ENCODE measurements at places on chromosomes 3 and 15. TPM values are rescaled to one million over a fixed set of nuclear protein-coding genes. Genes with fewer than 3 reads are reported as not detected.

DNA sequence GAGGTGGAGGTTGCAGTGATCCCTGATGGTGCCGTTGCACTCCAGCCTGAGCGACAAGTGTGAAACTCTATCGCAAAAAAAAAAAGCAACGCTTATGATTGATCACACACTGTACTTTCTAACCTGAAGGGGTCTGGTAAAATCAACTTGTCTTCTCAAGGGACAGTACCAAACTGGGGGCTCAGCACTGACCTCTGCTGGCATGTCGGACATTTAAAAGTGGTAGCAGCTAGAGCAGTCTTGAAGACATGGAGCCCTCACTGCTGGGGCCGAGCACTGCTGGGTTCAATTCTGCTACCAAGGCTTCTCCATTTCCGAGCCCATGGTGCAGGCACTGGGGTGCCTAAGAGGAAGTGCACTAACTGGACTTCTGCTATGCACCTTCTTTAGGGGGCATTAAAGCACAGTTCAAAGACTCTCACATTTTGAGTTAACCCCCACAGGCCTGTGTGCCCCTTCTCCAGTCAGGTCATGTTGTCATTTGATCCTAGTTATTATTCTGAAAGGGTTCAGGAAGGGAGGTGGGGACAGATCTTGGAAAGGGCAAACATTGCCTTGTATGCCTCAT, 26.4 kb upstream of the LAMP3 start:
- no peak for DNase-seq

GRCh38 chr3:71208211-71209095, 375.1 kb downstream of the FOXP1 start:
- peak; percentile 25 for DNase-seq

GRCh38 chr15:56286213-56286612, 42.5 kb upstream of the RFX7 start:
- no peak for DNase-seq

DNA sequence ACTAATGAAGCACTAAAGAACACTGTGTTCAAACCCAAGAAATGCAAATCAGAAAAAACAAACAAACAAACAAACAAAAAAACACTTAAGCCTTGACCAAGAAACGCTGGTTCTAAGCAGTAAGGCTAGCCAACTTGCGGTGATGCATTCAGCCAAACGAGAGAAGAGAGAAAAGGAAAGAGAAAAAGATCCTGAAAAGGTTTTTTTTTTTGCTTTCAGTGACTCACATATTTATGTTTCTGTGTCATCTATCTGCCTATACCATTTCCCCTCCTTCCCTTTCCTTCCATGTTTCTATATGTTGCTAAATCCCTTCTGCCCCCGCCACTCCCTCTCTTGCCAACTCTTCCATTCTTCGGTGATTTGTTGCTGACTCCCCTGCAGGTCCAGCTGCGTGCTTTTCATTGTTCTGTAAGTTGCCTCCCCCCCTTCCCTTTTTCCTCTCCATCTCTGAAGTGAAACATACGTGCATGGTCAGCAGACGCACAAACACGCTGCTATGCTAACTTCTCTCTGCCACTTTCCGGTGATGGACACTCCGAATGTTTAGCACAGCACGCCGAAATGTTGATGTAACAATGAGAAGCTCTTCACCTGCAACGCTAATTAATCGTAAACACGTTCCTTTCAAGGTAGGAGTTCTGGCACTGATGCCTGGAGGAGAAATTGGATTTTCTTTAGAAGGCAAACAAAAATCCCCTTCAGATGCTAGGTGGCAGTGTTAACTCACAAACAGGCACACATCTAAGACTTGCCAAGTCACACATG, 154.4 kb downstream of the TUSC7 start:
- peak; percentile 57 for DNase-seq

- peak; percentile 57 for DNase-seq
Measured at GRCh38 chr15:75112278-75112847, 89.0 kb downstream of the PPCDC start.

DNA sequence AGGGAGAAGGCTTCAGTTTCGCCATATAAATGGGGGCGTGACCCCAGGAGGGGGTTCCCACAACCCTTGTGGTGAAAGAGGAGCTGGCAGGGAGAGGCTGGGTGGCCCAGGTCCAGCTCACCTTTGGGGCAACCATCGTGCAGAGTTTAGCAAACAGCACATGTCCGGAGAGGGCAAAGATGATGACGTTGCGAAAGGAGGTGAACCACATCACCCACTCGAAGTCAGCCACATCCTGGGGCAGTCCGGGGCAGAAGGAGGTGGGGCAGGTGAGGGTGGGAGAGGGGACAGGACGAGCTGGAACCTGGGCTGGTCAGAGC, 3.7 kb downstream of the HHATL start:
- DNase-seq = no peak

- DNase-seq = no peak
Measured at GRCh38 chr15:101425787-101426365, 63.6 kb downstream of the PCSK6 start.

GRCh38 chr3:72739531-72740466, 108.4 kb downstream of the SHQ1 start:
- DNase-seq = no peak

DNA sequence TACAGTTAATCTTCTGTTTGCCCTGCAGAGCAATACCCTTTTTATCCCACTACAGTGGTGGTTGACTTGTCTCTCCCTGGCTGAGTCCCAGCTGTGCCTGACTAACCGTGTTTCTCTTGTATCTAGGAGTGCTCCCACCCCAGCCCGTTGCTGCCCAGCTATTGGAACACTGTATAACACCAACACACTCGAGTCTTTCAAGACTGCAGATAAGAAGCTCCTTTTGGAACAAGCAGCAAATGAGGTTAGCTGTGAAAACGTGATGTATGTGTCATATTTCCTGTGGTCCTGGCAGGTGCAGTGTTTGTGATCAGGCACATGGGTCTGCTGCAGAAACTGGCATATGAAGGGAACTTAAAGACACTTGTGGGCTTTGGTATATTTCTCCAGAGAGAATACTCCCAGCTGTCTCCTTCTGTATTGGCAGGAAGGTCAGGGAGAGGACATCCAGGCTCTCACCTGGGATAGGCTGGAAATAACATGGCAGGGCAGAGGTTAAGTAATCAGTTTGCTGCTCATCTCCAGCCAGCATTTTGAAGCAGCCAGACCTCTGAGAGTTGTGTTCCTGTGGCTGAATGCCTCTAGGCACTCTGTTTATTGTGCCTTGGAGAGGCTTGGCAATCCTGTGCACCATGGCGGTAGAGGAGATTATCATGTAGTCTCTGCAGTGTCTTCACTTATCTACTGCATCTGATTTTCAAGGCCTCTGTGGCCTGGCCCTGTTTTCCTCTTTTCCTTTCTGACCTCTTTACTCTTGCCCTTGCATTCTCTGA, 34.8 kb downstream of the ATG7 start:
- DNase-seq = peak; percentile 55

Gene CHL1
- 0.63 TPM for total RNA-seq

Gene ISLR
- total RNA-seq = 163 TPM

Gene CCDC54
- not detected for total RNA-seq

Gene MASP1
- 19.2 TPM for total RNA-seq

Gene GADL1
- total RNA-seq = 0.18 TPM

Data from fibroblast of the aortic adventitia (primary cell).